ENCODE measurements at places on chromosomes 6 and 20.

GRCh38 chr6:33217681-33218080, 9.4 kb downstream of the RING1 start:
- DNase-seq: no peak

DNA sequence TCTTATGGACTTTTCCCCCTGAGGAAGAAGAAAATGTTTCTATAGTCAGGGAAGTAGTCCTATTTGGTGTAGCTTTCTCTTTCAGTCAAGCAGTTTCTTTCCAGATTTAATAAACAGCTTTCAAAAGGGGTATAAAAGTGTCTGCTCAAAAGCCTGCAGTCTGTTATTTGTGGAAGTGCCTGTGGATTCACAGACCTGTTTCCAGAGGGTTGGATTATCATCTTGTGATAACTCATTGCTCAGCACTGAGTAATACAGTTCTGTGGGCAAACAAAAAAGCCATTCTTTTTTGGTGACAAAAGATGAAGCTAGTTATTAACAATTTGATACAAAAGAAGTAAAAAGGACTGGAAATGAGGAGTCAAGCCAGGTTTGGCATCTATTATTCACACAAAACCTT, 358.2 kb upstream of the ID4 start:
- no peak for DNase-seq

- no peak for DNase-seq
These were observed at the start of gene ZNF311 for GRCh38 chr6:29005183-29005885. Gene ZNF311, minus strand, starts transcription at chr6:29005315. Its CDS starts 1,361 bp downstream, at chr6:29003954.

- DNase-seq: no peak
These were observed 348.9 kb upstream of the MARCKS start for GRCh38 chr6:113508249-113508648.

DNA sequence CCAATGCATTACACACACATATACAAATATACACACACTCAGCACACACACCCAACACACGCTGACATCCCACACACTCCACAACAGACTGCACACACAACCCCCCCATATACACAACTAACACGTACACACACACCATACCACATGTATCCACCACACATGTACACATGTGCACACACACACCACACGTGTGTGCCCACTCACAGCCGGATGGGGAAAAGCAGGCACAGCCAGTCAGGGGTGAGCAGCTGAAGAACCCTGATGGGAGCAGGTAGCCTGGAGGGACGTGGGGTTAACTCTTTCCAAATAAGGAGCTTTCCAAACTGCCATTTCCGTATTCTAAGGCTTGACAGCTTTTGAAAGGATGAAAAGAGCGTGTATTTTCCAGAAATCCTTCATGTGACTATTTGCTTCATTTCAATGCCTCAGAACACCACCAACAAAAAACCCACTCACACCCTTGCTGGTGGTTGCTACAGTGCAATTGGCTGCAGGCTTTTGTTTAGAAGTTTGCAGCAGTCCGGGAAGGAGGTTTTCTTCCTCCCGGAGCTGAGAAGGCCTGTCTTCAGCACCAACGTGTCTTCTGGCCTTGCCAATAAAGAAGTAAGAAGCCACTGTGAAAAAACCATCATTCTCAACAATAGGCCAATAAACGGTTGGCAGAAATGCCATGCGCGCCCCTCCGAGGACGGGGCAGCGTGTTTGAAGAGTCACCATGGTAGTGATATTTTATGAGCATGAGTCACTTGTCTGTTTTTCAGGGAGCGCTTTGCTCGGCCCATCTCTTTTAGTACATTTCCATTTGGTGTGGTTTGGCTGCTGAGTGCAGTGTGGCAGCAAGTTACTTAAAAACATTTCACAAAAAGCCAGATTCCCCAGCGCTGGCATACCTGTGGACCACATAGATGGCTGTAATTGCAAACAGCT, 131.3 kb upstream of the GMDS start:
- no peak for DNase-seq

- DNase-seq: no peak
These were observed 115.4 kb downstream of the INSM1 start for GRCh38 chr20:20483328-20483727.

DNA sequence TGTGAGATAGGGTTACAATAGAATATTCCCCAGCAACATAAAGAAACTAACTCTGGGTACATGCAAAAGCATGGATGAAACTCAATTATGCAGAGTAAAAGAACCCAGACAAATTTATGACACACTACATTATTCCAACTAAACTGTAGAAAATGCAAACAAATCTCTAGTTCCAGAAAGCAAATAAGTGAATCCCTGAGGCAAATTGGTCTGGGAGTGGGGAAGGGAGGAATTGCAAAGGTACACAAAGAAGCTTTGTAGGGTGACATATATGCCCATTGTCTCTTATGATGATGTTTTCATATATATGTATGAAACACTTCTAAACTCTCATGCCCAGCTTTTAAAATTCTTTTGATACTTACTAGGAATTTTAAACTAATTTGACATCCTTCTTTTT, 266.0 kb downstream of the CDKAL1 start:
- no peak for DNase-seq

DNA sequence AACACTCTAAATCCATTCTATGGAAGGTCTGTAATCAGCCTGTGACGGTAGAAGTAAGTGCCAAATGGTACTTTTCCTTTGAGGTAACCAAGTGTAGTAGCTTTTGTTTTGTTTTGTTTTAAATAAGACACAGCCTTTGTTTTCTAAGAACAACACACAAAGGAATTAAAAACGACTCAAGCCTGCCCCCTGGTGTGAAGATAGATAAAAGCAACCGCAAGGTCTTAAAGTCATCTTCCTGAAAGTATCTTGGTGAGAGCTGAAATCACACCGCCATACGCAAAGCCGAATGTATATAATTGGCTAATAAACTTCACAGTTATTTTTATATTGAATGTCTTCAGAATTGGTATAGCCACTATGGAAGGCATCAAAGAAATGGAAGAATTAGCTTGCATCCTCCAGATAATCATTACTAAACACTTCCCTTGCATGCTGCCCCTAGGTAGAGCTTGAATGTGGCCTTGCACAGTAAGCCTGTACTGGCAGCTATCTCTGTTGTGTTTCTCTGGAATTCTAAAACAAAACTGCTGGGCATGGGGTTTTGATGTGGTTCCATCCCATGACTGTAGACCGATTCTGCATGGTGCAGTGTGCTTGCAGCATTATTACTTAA, 95.6 kb downstream of the LAMP5 start:
- peak; percentile 34 for DNase-seq

- DNase-seq: peak; percentile 28
These were observed 1.1 kb upstream of the MRGBP start for GRCh38 chr20:62795023-62795761.

- no peak for DNase-seq
These were observed 600.5 kb upstream of the EYS start for GRCh38 chr6:66307490-66307889.

GRCh38 chr6:120564779-120565178, 769.5 kb downstream of the TBC1D32 start:
- no peak for DNase-seq

- DNase-seq: no peak
These were observed 18.3 kb downstream of the BPIFB1 start for GRCh38 chr20:33301192-33301930.

DNA sequence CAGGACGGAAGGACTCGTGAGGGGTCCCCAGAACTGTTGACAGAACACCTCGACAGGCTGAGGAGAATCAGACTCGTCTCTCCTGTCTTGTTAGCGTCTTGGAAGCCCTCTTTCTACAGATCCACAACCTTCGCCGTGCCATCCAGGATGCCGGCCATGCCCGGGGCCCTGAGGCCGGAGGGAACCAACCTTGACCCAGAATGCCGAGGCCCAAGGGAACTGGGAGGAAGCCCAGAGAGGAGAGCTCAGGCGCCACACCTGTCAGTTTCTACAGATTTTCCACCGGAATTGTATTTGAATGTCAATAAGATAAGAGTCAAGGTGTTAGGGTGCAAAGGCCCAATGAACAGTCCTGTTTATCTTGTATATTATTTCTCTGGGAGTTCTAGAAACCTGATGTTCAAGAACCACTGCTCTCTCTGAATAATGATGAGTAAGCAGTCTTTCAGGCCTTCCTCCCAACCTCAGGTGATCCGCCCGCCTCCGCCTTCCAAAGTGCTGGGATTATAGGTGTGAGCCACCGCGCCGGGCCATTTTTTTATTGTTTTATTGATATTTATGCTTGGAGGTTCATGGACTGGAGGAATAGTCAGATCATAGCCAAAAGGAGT, 799 bp upstream of the ME1 start:
- no peak for DNase-seq

- DNase-seq: no peak
These were observed 26.6 kb upstream of the MYT1 start for GRCh38 chr20:64137598-64138031.

GRCh38 chr6:141539617-141540016, 593.1 kb upstream of the GJE1 start:
- no peak for DNase-seq

- DNase-seq: no peak
These were observed 64.1 kb downstream of the KIZ start for GRCh38 chr20:21189761-21190523.

DNA sequence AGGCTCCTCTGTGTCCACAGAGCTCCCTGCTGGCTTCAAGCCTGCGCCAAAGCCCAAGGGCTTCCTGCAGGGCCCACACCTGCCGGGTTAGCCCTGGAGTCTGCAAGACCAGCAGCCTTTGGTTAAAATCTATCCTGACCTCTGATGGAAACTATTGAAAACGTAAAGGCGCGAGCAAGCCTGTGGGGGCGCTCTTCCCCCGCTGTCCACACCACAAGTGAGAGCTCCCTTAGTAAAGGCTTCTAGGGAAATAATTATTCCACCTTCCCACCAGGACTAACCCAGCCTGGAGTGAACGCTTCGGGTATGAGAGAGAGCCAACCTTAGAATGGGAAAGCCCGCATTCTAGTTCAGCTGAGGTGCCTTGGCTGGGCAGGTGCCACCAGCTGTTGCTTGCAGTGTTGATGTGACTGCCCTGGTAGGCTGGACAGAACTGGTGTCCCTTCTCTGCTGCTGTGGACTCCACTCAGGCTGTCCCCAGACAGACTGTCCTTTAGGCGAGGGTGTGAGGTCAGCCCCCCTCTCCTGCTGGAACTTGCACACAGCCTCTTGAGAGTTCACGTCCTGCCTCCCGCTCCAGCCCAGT, 68.7 kb downstream of the SYTL3 start:
- DNase-seq: no peak

DNA sequence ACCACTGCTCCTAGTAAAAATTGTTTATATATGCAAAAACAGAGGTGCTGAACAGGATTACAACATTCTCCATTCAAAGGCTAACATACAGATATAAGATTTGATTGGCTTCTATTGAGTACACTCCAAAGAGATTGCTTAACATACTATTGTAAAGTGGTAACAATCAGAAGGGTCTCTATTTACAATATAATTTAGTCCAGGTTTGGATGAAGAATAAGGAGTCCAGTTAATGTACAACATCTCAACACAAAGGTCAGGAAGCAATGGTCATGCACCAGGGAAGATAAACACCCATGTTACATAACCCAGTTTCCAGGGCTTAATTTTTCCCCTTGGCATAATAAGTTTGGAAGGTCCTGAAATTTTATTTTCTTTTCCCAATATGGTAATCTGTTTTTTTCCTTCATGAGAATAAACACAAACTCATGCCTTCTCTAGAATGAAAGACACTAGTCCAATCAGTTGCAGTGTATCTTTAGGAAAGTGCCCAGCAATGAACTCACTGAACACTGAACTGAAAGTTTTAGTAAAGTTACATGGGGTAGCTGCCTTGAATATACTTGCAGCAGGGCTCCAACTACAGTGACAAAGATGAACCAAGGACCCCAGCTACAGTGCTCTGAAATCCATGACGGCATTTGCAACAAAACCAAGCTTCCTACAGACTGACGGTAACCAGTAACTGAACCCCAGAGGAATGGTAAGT, 255.3 kb upstream of the GJE1 start:
- no peak for DNase-seq

DNA sequence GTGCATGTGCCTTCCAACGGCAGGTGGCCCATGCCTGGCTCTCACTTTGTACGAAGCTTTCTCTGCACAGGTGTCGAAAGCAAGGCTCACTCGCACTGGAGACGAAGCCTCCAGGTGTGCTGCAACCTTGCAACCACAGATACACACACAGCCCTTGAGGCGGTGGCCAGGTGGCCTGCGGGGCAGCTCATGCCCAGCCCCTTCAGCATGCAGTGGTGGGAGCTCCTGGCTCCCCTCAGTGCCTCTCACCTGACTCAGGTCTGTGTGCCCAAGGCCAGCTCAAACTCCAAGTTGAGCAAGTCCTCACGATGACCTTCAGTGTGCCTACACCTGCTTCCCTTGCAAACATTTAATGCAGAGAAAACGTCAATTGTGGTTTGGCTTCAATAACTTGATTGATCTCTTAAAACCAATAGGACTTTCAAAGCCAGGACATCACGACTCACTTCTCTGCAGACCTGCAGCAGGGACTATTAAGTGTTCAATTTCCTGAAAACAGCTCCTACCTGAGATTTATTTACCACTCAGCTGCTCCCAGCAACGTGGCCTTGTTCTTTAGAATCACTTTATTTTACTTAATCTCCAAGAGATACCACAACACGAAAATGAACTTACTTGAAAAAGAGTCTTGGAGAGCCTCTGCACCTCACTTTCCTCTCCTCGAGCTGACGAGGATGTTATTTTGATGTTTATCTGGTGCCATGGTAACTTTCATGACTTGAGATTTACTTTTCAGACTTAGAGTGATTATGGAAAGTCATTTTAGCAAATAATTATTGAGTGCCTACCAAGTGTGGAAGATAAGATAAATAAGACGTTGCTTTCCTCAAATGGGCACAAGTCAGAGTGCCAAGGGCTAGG, 86.3 kb downstream of the SLC22A23 start:
- DNase-seq: no peak

DNA sequence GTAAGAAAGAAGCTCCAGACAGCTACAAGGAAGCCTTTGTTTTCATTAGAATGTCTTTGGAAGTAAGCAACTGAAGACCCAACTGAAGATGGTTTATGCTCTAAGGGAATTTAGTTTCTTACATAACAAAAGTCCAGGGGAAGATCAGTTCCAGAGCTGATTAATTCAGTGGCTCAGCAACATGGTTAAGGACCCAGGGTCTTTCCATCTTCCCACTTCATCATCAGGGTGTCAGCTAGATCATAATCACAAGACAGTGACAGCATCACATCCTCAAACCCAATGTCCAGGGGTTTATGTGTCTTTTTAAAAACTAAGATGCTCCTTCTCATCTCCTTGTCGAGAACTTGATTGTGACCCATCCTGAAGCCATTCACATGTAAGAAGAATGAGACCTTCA, 119.7 kb upstream of the PRDM1 start:
- DNase-seq: no peak
